ENCODE measurements at places on chromosomes 7 and 10.

- DNase-seq, result no peak
Measured at GRCh38 chr10:15262036-15262713, 93.7 kb upstream of the NMT2 start.

DNA sequence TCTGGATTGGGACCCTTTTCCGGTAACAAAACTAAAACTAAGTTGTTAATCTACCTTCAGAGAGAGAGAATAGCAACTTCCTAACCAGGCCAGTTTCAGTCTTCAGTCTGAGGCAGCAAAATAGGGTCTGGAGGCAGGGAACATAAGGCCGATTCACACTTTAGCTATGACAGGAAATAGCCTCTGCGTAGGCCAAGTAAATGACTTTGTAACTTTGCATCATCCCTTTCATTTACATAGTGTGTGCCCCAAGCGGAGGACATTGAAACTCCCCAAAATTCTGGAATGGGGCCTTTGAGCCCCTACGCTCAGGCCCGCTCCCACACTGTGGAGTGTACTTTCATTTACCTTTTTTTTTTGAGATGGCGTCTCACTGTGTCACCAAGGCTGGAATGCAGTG is 1.7 kb upstream of the UPP1 start:
- DNase-seq, result no peak

GRCh38 chr7:13946181-13946580 is 43.3 kb downstream of the ETV1 start:
- DNase-seq, result no peak

- DNase-seq, result no peak
Measured at GRCh38 chr10:3263082-3263481, 90.5 kb upstream of the PITRM1 start.

DNA sequence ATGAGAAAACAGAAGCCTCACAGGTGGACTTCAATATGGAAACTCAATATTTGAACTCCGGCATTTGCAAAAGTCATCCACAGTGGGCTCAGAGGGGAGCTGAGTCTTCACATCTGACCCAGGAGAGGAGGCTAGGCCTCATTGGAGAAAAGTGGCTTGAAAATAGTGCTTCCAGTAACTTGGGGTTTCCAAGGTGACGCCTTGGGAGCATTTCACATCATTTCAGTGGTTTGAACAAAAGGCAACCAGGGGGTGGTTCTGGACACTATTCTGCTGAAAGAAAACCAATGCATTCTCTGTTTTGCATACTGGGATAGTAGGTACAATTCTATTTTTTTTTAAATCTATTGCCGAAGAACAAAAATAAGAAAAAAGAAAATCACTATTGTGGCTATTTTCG is 599.2 kb upstream of the POM121L12 start:
- no peak for DNase-seq

Measured in activated CD4-positive, alpha-beta T cell treated with anti-CD3 and anti-CD28 coated beads for 4 hours (primary cell).